Glutamatergic neuron (in vitro differentiated cells): ENCODE measurements at places on chromosomes 1 and 21. TPM values are rescaled to one million over a fixed set of nuclear protein-coding genes. Genes with fewer than 3 reads are reported as not detected.

Gene AHCTF1
- total RNA-seq: 25.2 TPM

DNA sequence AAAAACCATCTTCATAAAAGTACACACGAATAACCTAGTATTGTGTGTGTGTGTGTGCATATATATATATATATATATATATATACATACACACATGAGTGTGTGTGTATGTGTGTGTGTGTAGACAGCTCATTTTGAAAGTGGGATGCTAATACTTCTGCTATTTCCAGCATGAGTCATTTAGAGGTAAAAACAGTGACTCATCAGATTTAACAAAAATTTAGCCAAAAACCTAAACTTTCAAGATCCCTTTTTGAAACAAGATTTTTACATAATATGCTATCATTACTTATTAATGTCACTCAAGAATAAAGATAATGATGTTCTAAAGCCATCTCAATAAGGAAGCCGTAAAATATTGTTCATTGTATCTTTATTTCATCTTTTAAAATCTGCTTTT, 35.6 kb upstream of the ADGRL4 start:
- H3K27ac ChIP-seq: no peak overlapping the region
- no peaks in the 10 kb centered on the region for H3K27me3 ChIP-seq
- H3K4me1 ChIP-seq: no peaks in the 10 kb centered on the region
- DNase-seq: no peak

Gene DMBX1
- not detected for total RNA-seq

DNA sequence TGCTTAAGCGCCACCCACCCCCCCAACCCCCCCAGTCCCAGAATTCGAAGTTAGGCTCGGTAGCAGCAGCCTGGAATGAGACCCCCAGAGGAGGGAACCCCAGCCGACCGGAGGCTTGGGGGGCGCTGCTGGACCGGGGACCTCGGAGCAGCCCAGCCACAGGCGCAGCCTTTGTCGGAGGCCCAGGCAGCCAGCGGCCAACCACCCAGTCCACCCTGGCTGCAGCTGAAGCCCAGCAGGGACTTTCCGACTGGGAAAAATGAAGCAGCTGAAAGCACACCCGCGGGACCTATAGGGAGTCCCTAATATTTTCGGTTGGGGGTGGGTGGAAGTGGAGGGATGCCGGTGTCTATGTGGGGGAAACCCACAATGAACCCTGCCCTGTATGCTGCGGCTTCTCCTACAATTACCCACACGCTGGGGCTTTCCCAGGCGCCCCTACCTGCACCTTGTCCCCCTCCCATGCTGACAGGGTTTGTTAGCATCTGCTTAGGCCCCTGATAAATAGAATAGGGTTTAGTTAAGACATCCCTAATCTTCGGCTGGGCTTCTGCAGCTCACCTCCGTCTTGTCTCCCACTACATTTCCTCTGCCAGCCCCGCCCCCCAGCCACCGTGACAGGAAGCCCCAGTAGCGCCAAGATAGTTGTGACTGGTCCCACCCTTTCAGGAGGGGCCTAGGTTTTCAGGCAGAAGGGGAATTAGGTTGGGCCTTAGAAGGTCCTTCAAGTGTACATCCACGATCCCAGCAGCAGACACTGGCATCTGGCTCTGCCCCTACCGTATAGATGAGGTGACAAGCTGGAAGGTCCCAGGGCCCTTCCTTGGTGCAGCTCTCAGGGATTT, 838 bp downstream of the CCDC28B start:
- DNase-seq: peak; percentile 68
- H3K4me3 ChIP-seq: peak overlapping the region; percentile 79
- H3K27ac ChIP-seq: peak overlapping the region; percentile 90
- H3K4me1 ChIP-seq: peaks cover 29% of the 10 kb centered on the region
- H3K27me3 ChIP-seq: peaks cover 14% of the 10 kb centered on the region

DNA sequence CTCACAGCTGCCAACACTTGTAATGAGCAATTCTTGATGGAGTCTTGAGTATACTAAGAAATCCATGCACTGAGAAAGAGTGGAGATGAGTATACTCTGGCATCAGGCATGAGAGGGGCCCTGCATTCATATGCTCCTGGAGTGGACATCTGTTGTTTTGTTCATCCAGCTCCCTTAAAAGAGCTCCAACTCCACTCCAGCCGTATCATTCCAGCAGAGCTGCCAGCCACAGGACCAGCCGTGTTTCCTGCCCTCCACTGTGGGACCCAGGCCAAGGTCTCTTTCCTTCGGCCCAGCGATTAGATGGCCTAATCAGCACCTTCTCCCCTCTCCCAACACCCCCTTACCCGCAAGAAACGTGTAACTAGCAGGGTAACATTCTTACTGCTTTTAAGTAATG, 144.5 kb downstream of the OMA1 start:
- peaks cover 15% of the 10 kb centered on the region for H3K4me1 ChIP-seq
- peaks cover 3% of the 10 kb centered on the region for H3K36me3 ChIP-seq
- no peak overlapping the region for H3K4me3 ChIP-seq
- DNase-seq: peak; percentile 17
- no peak overlapping the region for H3K27ac ChIP-seq

Gene EEIG2
- total RNA-seq: 93.1 TPM
